ENCODE measurements at places on chromosomes 5 and 9. TPM values are rescaled to one million over a fixed set of nuclear protein-coding genes. Genes with fewer than 3 reads are reported as not detected.

DNA sequence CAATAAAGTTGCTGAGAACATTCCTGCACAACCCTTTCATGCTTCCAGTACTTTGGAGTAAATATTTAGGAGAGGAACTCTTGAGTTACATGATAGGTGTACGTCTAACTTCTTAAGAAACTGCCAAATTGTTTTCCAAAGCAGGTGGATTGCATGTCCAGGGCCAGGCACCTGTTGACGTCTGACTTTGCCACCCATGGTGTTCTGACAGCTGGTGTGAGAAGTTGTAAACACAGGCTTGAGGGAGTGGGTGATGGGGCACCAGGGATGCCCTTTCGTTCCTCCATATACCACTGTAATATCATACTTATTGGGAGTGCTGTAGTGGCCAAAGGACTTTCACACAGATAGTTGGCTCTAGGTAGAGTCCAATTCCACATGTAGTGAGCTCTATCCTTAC, 352.1 kb downstream of the GADD45G start:
- no peak for DNase-seq

GRCh38 chr5:53381-54174, 38.4 kb upstream of the PLEKHG4B start:
- DNase-seq, result no peak

DNA sequence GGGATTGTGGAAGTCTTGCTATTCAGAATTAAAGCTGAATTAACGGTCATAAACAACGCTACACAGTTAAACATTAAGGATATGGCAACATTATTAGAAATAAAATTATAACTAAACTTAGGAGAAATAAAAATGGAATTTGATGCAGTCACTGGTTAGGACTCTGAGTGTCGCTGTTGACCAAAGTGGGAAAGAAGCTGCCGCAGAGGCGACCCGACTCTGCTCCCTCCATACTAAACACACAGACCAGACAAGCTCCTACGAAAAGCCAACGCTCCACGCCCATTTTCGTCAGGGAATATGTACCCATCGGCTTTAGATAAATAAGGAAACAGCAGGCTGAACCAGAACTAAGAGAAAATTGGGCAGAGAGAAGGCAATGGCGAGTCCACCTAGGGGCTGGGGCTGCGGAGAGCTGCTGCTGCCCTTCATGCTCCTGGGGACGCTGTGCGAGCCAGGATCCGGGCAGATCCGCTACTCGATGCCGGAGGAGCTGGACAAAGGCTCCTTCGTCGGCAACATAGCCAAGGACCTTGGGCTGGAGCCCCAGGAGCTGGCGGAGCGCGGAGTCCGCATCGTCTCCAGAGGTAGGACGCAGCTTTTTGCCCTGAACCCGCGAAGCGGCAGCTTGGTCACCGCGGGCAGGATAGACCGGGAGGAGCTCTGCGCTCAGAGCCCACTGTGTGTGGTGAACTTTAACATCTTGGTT, at the start of gene PCDHGA5:
PCDHGA5 (plus strand) TSS at position 211 of the 709 bp plus-strand sequence; CDS start at position 380, 169 bp downstream.
- DNase-seq, result no peak

- DNase-seq, result peak; percentile 75
Measured at GRCh38 chr9:33165263-33166151, 1.6 kb downstream of the B4GALT1 start.

DNA sequence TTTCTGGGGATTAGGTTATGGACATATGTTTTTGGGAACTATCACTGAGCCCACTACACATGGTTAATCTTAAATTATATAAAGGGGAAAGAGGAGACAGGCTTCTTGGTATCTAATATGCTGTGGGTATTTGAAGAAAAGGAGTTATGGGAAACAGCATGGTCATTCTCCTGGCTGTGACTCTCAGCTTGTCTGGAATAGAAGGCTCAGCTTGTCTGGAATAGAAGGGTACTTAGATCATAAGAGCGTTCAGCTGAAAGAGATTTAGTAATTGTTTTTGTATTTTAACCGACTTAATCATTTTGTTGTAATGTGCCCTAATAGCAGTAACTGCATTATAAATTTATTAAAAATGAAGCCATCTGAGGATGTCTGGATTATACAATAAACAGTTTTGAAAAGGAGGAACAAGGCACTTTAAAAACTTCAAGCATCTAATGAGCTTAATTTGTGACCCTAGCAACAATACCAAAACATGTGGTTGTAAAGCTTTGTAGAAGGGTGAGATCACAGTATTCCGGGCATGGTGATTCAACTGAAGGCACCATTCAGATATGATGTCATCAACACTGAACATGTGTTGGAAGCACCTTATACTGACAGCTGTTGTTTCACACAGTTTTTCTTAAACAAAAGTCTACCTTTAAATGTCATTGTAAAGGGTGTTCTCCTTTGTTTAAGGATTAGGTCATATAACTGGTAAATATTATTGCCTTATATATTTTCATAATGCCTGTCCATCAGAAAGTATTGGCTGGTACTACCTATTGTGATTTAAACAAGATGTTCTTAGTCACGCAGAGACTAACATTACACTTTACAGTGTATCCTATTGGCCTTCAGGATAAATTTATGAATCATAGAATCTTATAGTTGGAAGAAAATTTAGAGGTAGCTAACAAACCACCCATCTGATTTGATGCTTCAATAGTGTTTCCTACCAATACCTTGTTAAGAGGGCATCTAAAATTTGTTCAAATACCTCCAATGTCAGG, 2174.1 kb upstream of the WWC1 start:
- DNase-seq, result no peak

DNA sequence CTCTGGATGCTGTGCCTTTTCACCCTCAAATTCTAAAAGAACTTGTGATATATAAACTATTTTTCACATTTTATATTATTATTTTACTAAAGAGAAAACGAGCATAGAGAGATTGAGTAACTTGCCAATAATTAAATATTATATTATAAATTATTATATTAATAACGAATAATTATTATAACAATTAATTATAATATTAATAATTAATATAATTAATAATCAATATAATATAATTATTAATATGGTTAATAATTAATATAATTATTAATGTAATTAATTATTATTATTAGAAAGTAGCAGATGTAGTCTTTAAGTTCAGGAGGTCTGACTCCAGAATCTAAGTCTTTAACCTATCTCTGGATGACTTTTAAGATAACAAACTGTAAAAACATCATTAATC, 20.1 kb downstream of the OR2Y1 start:
- DNase-seq, result no peak

DNA sequence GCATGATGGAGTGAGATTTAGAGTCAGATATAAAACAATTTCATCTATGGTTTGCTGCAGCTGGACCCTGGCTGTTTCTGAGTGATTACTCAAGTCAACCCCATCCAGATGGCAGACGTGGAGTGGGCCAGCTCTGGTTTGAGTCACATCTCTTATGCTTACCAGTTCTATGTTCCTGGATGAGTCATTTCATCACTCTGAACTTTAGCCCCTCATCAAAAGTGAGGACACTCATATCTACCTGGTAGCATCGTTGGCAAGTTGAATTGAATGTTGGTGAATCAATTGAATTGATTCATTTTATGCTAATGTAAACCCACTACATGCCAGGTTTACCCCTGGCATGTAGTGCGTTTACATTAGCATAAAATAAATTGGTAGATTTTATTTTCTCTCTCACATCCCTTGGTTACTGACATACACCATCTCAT, 176.4 kb downstream of the FGF18 start:
- DNase-seq, result no peak

GRCh38 chr9:34594177-34594576, 4.7 kb upstream of the CNTFR start:
- no peak for DNase-seq

DNA sequence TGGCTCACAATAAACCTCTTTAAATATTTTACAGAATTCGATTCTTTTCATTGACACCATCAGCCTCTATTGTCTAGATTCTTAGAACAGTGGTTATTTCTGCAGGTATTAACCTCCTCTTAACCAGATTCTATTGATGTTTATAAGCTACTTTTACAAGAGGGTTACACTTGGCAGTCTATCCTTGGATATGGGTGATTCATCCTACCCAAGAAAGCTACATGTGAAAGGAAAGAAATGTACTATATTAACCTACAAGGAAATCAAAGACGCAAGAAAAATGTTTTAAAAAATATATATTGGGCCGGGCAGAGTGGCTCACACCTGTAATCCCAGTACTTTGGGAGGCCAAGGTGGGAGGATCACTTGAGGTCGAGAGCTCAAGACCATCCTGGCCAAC, 16.7 kb downstream of the SLC25A25 start:
- no peak for DNase-seq

GRCh38 chr5:124519396-124519795, 227.0 kb downstream of the ZNF608 start:
- no peak for DNase-seq

DNA sequence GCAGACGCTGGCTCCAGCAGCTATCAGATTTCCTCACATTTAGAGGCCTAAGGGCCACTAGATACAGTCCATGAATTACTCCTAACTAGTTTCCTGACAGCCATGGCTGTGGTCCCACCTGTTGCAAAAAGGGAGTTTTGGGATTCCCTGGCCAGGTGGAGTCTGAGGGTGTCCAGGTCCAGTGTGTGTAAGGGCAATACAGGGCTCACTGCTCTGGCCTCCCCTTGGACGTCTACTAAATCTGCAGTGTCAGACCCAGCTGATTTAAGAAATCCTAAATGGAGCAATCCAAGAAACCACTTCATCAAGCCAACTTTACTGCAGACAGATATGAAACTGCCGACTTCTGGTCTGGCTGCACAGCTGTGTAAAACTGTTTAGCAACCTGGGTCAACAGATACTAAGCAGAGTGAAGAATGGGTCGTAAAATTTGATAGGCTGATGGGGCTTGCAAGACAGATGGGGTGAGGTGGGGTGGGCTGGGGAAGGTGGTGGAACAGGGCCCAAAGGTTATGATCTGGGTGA, 116.4 kb downstream of the GADD45G start:
- no peak for DNase-seq

DNA sequence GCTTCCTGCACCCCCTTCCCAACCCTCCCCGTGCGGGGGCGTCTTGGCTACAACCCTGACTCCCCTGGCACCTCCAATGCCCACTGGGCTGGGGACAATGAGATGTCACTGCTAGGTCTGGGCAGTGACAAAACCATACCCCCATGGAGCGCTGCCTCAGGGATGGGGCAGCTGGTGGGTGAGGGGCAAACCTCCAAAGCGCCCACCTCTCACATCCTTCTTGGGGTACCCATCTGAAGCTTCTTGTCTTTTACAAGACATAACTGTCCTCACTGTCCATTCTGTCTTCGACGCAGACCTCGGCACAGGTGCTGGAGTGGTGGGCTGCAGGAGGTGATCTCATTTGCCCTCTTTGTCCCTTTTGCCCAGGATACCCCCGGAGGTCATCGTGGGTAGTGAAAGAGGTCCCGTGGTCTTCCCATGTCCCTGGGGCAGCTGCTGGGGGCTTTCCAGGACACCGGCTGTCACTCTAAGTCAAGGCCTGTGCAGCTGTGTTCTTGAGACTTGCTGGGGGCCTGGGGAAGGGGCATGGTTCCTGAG, 27.8 kb upstream of the CSF1R start:
- peak; percentile 39 for DNase-seq

DNA sequence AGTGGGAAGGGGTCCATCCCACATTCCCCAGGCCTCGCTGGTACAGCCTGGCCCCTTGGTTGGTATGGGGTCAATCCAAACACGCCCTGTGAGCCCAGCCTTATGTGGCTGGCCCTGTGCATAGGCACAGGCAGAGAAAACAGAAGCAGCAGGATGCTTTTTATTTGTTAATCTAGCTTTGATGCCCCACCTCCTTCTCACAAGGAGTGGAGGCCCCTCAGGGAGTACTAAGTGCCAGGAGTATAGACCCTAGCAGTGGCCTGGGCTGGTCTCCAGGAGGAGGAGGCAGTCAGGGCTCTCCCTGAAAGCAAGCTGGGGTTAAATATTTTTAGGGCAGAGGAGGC, 14.6 kb upstream of the TCF7 start:
- DNase-seq, result no peak

GRCh38 chr5:143041972-143042770, 272.0 kb downstream of the ARHGAP26 start:
- no peak for DNase-seq

DNA sequence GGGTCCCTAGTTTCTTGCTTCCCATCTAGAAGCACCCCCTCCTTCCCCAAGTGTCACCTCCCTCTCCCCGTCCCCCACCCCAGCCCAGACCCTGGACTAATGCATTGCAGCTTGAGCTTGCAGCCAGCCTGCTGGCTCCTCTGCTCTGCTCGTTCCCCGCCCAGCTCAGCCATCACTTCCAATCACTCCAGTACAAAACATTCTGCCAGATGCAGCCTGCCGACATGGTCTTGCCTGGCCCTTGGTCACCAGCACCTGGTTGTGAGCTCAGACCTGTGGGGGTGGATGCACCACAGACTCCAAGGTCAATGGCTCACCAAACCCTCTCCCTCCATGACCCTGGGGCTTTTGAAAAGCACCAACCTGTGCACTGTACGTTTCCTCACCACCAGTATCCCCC, 172.9 kb upstream of the SMIM23 start:
- DNase-seq, result no peak

GRCh38 chr9:32565967-32566366, 7.0 kb downstream of the NDUFB6 start:
- peak; percentile 56 for DNase-seq

DNA sequence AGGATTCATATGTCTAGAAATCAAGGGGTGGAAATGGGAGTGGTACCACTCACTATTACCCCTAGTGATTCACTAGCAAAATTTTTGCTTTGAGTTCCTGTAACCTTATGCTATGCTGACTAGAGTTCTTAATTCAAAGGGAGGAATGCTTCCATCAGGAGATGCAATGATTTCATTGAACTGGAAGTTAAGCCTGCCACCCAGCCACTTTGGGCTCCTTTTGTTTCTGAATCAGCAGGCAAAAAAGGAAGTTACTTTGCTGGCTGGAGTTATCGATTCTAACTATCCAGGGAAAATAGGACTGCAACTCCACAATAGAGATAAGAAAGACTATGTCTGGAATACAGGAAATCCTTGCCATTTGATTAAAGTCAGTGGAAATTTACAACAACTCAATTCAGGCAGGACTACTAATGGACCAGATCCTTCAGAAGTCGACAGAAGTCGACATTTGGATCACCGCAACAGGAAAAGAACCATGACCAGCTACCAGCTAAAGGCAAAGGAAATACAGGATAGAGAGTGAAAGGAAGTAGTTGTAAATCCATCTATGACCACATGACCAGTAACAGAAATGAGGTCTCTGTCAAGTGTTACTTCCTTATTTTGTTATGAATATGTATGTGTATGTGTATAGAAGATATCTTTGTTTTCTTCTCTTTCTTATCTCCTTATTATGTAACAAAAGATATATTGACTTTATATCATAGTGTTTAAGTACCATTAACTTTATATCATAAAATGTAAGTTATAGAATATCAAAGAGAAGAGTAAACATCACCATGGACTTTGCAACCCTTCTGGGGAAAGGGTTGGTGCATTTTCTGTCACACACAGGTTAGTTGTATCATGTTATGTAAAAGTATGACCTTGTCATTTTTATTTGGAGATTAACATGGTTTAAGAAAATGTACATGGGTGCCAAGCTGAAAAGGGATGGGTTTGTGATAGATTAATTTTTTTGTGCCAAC, 198.7 kb upstream of the HAPLN1 start:
- no peak for DNase-seq

The PLAC8L1 gene
- total RNA-seq, result 0.50 TPM

The ENTPD8 gene
- not detected for total RNA-seq

The INSL6 gene
- not detected for total RNA-seq

The FYB1 gene
- 198 TPM for total RNA-seq

The TAF11L10 gene
- not detected for total RNA-seq

The FOXD4L5 gene
- 0.18 TPM for total RNA-seq

The OSMR gene
- total RNA-seq, result not detected

The SUSD3 gene
- 67.3 TPM for total RNA-seq

The ARID3C gene
- total RNA-seq, result not detected
